ENCODE measurements at places on chromosomes 7 and 10.

GRCh38 chr7:64602086-64602485 lies 39.2 kb upstream of the ZNF680 start:
- no peak for DNase-seq

DNA sequence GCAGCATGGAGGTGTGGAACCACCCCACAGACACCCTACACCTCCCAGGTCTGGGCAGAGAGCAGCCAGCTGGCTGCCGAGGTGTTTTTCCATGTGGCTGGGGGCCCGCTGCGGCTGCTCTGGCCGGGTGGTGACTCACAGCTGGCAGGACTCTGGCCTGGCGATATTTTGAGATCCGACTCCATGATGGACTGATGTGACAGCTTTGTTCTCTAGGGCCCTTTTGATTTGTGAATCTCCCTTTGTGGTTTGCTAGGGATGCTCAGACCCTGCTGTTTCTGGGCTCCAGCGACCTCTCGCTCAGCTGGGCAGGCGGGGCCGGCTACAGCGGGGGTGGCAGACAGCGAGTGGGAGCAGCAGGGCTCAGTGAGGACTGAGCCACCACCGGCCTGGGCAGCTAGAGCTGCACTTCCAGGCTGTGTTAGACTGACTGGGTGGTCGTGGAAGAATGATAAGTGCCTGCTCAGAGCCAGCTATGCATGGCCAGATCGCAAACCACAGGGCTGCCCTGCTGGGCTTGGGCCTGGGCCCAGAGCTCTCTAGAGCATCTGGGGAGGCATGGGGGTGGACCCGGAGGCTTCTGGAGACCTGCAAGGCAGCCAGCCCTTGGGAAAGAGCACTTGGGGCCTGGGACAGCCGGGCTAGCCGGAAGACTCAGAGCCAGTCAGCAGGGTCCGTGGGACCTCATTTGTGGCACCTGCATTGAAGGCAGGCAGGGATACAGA lies 46.2 kb upstream of the GDF10 start:
- no peak for DNase-seq

GRCh38 chr7:154505362-154505761 lies 453.2 kb downstream of the DPP6 start:
- DNase-seq = peak; percentile 1

DNA sequence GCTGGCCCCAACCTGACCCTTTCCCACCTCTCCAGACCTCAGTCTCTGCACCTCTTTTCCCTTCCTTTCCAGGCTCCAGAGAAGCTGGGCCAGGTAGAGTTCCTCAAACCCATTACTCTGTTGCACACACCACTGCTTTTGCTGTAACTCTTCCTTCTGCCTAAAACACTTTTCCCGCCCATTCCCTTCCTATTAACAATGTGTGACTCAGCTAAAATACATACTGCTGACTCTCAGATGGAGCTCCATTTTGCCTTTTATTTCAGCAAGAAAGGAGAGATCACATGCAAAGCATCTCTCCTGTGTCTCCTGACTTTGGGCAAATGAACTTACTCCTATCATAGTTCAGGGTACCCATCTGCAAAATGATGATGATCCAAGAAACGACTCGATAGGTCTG lies 201.0 kb downstream of the CALN1 start:
- no peak for DNase-seq

- no peak for DNase-seq
These were observed 181.3 kb downstream of the RTKN2 start for GRCh38 chr10:62087329-62087728.

DNA sequence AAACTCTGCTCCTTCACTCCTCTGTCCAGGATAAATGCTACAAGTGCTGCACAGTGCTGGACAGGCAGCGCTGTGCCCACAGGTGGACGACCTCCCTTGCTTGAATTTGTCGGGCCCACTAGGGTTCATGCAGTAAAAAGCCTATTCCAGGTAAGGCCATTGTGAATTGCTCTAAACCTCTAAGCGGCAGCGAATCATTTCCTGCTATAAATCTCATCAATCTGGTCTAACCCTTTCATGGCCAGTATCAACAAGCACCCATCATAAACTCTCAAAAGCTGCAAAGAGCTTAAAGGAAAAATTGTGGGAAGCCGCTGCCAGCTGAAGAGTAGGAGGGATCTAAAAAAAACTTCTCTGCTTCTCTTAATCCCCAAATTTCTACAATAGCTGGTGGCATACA lies 134.2 kb downstream of the SLC25A13 start:
- DNase-seq = no peak

GRCh38 chr7:73520673-73521635 lies 1.1 kb downstream of the BAZ1B start:
- DNase-seq = peak; percentile 58

- no peak for DNase-seq
These were observed 89.6 kb upstream of the ZNF804B start for GRCh38 chr7:88669913-88670312.

GRCh38 chr7:157250605-157251228 lies 86.1 kb upstream of the DNAJB6 start:
- peak; percentile 71 for DNase-seq

DNA sequence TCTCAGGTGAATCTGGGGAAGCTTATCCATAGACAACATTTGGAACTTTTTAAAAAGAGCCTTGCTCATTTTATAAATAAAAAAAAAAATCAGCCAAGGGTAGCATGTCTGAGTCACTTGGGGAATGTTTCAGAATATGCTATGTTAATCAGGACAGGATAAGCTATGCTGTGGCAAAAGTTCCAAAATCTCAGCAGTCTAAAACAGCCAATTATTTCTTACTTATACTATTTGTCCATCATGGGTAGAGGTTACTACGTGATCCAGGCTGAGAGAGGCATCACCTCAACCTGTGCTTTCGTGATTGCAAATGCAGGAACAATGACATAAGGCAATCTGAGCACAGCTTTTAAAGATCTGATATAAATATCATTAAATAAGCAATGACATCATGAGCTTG lies 6.5 kb downstream of the SLC13A1 start:
- DNase-seq = no peak

- DNase-seq = no peak
These were observed 1.6 kb downstream of the DNMBP start for GRCh38 chr10:100008142-100008522.

DNA sequence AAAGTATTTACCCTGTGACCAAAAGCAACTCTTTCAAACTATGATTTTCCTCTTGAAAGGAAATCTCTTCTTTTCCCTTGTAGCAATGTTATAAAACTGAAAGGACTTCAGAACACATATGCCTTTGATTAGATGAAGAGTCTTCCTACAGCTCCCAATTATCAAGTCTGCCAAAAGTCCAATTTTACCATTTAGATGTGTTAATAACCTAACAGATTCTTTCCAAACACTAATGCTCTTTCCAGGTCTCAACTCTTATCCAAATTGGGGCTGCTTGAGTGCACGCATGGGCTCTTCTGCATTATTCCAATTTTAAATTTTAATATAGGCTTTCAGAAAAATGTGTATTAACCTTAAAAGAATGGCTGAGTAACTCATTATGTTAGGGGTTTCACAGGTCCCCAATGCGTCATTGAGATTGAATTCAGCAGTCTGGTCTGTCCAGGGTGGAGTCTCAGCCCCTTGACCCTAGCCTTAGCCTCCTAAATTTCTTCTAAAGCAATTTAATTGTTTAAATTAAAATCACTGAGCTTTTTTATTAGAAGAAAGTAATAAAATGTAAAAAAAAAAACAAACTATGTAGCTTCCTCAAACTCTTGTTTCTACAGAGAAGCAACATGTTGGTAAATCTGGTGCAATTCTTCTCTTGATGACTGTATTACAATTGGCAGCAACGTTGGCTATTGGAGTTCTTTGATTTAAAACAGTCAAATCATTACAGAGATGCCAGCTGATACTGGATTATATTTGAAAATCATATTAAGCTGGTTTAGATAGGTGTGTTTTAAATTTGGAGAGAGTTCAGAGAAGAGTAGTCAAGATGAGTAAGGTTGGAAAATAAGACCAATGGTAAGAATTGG lies 170.4 kb downstream of the DKK1 start:
- no peak for DNase-seq

GRCh38 chr7:68977385-68978055 lies 620.8 kb upstream of the AUTS2 start:
- no peak for DNase-seq

DNA sequence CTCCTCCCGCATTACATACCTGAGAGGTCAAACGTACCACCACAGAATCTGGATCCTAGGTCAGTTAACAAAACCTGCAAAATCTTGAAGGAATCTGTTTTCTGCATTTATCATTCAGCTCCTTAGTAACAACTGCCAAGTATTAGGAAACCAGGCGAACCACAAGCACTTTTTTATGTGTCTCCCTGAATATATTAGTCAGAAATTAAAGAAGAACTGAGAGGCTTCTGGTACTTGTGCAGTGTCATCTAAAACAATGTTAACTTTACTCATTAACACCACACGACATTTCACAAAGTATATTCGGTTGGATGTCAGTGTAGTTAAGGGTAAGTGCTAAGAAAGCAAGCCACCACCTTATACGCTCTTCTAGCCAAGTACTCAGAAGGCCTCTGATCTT lies 2.5 kb downstream of the CCDC6 start:
- DNase-seq = no peak

- no peak for DNase-seq
These were observed 118.9 kb downstream of the SND1 start for GRCh38 chr7:127770885-127771284.

DNA sequence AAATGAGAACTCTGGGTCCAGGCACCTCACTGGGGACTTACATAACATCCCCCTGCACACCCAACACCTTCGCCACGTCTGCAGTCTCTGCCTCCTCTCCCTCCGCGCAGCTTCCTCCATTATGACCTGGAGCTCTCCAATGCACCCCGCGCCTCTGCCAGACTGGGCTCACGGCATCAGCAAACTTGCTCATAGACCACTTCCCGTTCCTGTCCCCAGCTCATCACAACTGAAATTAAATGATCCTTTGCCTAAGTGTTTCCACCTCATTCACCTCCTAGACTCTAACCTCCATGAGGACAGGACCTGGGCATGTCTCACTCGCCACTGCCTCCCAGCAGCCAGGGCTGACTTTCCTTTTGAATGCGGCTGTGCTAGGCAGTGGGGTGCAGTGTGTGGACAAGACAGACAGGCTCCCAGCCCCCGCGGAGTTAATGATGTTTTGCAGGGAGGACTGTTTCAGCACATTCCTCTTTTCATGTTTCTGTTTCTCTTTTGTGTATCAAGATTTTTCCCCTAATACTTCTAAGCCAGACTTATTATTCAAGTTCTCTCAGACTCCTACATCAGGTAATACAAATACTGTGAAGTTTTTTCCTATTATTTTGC lies 18.8 kb downstream of the CHST15 start:
- DNase-seq = peak; percentile 23

GRCh38 chr7:141359740-141360415 lies 191.3 kb upstream of the AGK start:
- DNase-seq = no peak

DNA sequence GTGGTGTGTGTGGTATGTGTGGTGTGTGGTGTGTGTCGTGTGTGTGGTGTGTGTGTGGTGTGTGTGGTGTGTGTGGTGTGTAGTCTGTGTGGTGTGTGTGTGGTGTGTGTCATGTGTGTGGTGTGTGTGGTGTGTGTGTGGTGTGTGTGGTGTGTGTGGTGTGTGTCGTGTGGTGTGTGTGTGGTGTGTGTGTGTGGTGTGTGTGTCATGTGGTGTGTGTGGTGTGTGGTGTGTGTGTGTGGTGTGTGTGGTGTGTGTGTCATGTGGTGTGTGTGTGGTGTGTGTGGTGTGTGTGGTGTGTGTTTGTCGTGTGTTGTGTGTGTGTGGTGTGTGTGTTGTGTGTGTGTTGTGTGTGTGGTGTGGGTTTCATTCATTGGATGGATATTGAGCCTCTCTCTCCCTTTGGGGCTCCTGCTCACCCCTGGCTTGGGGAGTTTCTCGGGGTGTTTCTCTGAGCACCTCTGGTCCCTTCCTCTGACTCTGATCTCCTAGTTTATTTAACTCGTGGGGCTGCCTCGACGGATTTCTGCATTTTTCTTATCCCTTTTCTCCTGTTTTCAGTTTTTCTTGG lies 145.8 kb downstream of the DNAJB6 start:
- DNase-seq = no peak

GRCh38 chr7:157550300-157551275 lies 213.8 kb downstream of the DNAJB6 start:
- peak; percentile 44 for DNase-seq

GRCh38 chr7:1813394-1814088 lies 143.5 kb downstream of the ELFN1 start:
- DNase-seq = no peak

- peak; percentile 72 for DNase-seq
These were observed 103.7 kb downstream of the RNF216 start for GRCh38 chr7:5677538-5678294.

- DNase-seq = no peak
These were observed 1.6 kb downstream of the UBE2D4 start for GRCh38 chr7:43927810-43928209.

DNA sequence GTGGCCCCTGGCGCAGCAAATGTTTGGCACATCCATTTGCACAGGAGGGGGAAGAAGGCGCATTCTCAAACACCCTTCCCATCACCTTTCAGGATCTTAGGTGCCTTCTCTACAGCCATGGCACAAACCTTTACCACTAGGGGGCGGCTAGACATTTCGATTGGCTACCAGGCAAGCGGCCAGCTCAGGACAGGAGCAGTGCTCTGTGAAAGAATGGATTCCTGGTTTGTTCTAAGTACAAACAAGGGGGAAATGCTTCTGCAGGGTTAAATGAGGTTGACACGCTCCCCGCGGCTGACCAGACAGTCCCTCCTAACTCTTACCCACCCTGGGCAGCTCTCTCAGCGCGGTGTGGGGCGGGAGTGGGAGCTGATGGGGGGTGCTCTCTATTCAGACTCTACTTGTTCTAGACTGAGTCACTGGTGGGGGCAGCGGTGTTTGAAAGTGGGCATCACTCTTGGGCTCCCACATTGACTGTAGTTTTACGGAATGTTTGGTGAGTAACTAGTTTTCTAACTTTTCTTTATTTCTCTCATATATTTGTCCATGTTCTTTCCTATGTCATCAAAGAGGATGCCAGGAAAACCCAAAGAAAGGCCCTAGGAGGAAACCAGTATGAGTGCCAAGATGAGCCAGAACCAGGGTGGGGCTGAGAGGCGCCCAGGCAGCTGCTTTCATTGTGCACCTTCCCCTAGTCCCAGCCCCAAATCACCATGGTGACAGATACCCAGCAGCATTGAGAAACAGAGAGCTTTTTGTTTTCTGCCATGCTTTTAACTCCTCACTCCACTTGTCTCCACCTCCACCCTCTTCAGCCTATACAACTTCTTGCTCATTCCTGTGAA lies 61.4 kb upstream of the GPR158 start:
- peak; percentile 54 for DNase-seq

- no peak for DNase-seq
These were observed 211.4 kb downstream of the THSD7A start for GRCh38 chr7:11620406-11621253.
